ENCODE measurements at places on chromosomes 2 and 18.

GRCh38 chr2:42053791-42054701, 6.2 kb downstream of the PKDCC start:
- no peak for DNase-seq

DNA sequence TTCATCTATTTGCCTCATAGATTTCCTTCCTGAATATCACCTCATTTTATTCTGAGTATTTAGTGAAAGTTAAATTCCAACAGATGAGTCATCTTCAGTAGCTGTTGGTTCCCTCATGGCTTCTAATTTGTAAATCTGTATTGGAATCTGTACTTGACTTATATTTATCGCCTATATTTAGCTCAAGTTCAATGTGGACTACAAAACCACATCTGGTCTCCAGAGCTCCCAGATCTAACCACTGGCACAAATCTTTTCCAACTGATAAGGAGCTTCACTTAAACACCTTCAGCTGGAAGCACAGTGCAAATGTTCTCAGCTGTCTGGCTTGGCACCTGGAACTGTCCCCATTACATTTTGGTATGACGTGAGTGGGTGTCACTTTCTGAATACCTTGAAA, 82.8 kb upstream of the DSEL start:
- DNase-seq, result peak; percentile 29

GRCh38 chr2:215506604-215506990, 70.7 kb upstream of the FN1 start:
- no peak for DNase-seq

DNA sequence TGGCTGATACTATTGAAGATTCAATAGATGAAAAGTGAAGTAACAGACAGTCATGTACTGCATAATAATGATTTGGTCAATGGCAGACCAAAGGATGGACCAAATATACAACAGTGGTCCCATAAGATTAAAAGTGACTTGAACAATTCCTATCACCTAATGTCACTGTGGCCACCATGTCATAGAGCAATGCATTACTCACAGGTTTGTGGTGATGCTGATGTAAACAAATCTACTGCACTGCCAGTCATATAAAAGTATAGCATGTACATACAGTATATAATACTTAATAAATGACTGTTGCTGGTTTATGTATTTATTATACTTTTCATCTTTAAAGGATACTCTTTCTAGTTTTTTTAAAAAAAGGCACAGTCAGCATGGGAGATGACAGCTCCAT, 99.9 kb downstream of the USP34 start:
- no peak for DNase-seq

GRCh38 chr18:31591113-31591512, 564 bp upstream of the TTR start:
- DNase-seq, result no peak

GRCh38 chr2:166092889-166093288, 34.9 kb downstream of the SCN1A start:
- peak; percentile 69 for DNase-seq

GRCh38 chr2:65103013-65103715, 26.7 kb downstream of the RAB1A start:
- peak; percentile 25 for DNase-seq

DNA sequence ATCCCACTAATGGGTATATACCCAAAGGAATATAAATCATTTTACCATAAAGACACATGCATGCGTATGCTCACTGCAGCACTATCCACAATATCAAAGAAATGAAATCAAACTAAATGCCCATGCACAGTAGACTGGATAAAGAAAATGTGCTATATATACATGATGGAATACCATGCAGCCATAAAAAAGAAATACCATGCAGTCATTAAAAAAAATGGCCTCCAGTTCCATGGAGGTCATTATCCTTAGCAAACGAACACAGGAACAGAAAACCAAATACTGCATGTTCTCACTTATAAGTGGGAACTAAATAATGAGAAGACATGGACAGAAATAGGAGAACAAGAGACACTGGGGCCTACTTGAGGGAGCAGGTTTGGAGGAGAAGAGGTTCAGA, 53.6 kb upstream of the SERTAD2 start:
- no peak for DNase-seq

- no peak for DNase-seq
Observed at GRCh38 chr2:172415157-172415864, 12.1 kb upstream of the ITGA6 start.

GRCh38 chr18:59553273-59553870, 143.9 kb downstream of the CCBE1 start:
- no peak for DNase-seq

DNA sequence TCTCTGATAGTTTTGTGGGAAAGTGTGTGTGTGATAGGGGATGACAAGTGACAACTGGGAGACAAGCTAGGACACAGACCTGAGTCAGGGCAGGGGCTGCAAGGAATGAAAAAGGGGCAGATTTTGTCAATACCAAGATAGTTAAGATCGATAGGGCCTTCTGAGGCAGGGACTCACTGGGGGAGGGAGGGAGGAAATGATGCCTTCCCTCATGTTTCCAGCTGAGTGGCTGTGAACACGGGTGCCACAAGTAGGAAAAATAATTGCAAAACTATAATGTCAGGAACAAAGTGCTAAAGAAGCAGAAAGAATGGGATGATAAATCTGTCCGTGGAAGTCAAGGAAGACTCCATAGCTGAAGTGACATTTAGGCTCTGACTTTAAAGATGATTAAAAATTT, 24.2 kb downstream of the CDH2 start:
- no peak for DNase-seq

- DNase-seq, result no peak
Observed at GRCh38 chr2:104774631-104775030, 79.3 kb upstream of the POU3F3 start.

DNA sequence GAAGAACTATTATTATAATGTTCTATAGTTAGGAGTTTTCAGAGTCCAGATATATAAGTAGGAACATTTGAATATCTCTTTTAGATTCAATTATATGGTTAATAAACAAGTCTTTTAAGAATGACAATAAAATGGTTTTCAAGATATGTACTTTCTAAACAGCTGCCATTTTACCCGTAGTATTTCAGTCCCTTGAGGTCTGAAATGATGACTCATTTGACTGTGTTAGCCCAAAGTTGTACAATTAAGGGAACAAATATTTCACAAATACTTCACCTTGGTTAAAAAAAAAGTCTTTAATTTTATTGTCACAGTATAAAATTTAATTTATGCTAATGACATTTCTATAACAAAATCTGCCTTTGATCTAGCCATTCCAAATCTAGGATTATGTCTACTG, 91.6 kb upstream of the TANK start:
- peak; percentile 34 for DNase-seq

GRCh38 chr18:62610351-62610700, 87.5 kb downstream of the ZCCHC2 start:
- DNase-seq, result no peak

GRCh38 chr18:57447154-57447621, 12.0 kb downstream of the ONECUT2 start:
- peak; percentile 32 for DNase-seq

- DNase-seq, result no peak
Observed at GRCh38 chr2:147086715-147087114, 758.1 kb upstream of the ACVR2A start.

- DNase-seq, result no peak
Observed at GRCh38 chr18:49067071-49067470, 116.3 kb upstream of the SMAD7 start.

DNA sequence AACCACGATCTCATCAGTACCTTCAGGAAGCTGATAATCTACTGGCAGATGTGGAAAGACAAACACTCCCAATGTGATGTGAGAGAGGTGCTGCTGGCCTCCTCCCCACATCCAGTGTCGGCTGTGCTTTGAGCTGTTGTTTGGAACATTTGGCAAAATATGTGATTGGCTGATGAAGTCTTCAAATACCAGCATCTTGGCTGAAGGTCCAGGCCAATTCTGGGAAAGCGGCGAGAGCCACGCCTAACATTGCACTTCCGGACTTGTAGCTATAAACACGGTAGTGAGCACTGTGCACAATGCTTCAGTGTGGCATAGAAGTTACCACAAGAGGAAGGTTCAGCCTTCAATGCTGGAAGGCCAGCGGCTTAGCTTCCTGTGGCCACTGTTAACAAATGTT, 198.8 kb downstream of the DCDC2C start:
- no peak for DNase-seq

- DNase-seq, result peak; percentile 29
Observed at GRCh38 chr2:214465363-214466146, 54.7 kb downstream of the VWC2L start.

DNA sequence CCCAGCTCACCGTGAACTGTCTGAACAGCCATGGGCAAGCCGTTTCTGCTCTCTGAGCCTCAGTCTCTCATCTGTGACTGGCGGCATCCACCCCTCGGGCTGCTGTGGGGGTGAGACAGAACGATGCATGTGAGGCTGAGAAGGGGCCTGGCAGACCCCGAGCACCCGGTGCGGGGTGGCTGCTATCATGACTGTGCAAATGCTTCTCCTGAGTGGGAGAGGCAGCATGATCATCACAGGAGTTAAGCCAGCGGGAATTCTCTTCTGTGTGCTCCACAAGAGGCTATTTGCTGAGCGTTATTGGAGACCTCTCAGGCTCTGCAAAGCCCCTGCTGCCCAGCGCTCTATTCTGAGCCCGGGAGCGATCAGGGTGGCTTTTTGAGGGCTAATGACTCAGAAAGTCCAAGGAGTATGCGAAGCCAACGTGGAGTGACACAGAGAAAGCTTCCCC, 45.8 kb upstream of the ID2 start:
- DNase-seq, result no peak

DNA sequence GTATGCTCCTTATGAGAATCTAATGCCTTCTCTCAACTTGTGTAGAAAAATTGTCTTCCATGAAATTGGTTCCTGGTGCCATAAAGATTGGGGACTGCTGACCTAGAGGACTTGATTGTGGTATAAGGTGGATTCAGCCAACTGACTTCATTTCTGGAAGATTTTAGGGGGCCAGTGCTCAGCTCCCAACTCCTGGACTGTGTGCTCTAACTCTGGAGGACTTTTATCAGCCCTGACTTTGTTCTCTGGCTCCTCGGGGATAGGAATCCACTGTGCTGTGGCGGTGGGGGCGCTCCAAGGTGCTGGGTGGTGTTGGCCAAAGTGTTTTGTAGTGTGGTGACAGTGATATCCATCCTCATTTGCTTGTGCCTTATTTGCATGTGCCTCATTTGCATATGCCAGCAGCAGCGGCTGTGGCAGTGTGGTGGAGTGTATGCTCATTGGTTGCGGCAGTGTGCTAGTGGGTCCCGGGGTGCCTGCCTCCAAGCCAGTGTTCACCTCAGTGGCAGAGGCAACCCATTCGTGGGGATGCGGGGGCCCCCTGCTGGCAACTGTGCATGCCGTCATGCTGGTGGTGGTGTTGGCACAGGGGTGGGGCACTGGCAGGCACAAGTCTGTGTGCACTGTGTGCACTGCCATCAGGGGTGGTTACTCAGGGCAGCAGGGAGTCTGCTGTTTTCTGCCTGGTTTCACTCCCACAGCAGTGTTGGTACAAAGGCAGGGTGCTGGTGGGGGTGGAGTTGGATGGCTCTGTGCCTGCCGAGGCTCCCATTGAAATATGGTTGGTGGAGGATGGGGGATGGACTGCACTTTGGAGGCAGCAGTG, 19.6 kb downstream of the EHBP1 start:
- no peak for DNase-seq

GRCh38 chr18:46480226-46480625, 176.8 kb downstream of the LOXHD1 start:
- no peak for DNase-seq

DNA sequence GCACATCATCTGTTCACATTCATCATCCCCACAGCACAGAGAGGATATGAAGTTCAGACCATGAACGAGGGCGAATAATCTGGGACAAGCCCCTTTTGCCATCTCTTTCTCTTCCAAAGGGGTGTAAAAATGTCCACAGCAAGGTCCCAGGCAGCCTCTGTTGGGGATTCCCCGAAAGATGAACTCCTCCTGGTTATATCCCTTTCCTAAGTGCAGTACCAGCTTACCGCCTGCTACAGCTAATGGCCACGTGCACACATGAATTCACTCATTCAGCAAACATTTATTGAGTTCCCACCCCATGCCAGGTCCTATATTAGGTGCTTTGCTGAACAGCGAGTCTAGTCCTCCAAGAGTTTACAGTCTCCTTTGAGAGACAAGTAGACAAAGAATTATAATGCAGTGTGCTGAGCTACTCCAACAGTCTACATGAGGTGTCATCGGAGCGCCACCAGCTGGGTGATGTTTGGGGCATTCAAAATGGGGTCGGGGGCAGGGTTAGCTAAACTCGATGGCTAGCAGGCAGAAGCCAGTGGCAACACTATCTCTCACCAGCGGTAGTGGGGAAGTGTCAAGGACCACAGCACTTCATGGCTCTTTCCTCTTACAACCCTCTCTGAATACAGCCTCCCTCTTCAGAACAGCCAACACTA, 228.9 kb downstream of the TMEM163 start:
- DNase-seq, result no peak

DNA sequence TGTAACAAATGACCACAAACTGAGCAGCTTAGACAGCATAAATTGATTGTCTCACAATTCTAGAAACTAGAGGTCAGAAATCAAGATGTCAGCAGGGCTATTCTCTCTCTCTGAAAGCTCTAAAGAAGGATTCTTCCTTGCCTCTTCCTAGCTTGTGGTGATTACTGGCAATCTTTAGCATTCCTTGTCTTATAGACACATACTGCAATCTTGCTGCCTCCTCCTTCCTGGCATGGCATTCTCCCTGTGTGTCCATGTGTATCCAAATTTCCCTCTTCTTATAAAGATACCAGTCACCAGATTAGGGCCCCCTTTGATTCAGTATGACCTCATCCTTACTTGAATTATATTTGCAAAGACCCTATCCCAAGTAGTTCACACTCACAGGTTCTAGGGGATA, 2.3 kb downstream of the ASB3 start:
- no peak for DNase-seq

GRCh38 chr18:11246495-11247300, 97.3 kb upstream of the PIEZO2 start:
- peak; percentile 25 for DNase-seq

- DNase-seq, result no peak
Observed at GRCh38 chr18:35777039-35777438, 195.4 kb upstream of the RMP24 start.

DNA sequence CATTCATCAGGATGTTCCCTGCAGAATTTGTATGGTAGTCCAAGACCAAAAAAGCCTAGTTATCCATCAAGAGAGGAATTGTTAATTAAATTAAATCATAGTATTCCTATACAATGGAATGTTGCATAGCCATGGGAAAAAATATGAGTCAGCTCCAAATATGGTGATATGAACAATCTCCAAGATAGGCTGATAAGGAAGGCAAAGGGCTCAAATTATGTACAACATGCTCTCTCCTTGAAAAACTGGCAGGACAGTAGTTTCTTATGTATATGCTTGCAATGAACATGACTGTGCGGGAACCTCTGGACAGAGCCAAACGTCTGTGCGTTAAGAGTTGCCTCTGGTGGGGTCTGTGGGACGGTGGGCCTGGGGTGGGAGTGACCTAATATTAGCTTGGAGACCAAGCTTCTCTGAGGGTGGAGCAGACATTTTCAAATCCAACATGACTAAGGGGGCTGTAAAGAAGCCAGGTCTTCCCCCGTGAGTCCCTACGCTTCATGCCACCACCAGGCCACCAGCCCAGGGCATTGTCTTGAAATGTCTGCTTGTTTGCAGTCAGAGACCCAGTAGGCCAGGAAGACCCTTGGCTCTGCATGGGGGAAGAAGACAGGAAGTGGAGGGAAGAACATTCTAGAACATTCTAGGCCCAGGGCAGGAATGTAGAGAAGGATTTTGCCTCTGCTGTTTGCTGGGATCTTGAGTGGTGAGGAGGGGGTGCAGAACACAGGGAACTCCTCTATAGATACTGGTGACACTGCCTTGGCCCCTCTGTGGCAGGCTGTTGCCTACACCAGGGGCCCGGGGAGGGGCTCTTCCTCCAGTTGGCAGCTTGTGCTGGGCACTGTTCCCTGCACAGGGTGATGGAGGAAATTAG, 244.0 kb upstream of the HS6ST1 start:
- DNase-seq, result peak; percentile 35

- DNase-seq, result no peak
Observed at GRCh38 chr2:181438261-181438660, 18.9 kb upstream of the ITGA4 start.
